Fibroblast of mammary gland (primary cell): ENCODE measurements at places on chromosomes 1 and 21.
A peak's percentile ranks its signal among the peaks of the same experiment; 100 is the strongest.

GRCh38 chr1:15167386-15167785 lies 13.8 kb downstream of the TMEM51 start:
- DNase-seq = no peak

GRCh38 chr1:51321924-51322280 lies 8.5 kb downstream of the TTC39A start:
- no peak for DNase-seq

DNA sequence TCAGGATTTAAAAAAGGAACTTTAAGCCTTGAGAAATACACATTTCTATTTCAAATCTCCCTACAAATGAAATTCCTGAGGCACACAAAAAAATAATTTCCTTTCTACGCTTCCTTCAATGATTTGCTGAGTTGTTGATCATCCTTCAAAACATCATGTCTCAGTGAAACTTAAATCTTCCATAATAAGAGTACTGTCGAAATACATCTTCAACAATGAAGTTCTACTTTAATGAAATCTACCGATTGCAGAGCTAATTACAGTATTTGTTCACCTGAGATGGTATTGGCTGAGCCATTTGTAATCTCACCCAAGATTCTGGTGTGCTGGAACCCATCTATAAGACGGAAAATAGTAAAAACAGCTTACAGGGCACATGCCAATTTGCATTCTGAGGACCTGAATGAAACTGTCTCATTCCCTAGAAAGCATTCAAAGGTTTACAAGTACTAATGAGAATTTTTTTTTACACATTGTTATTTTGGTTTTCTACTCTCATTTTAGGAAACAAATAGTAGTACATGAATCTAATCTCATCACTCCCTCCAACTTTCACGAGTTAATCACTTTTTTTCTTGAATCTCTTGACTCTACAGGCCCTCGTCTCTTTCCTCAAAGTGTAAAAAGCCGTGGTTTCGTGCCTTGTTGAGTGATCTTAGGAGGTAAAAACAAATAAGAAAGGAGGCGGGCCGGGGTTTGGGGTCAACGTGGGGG lies 1.1 kb downstream of the CHML start:
- peak; percentile 30 for DNase-seq

DNA sequence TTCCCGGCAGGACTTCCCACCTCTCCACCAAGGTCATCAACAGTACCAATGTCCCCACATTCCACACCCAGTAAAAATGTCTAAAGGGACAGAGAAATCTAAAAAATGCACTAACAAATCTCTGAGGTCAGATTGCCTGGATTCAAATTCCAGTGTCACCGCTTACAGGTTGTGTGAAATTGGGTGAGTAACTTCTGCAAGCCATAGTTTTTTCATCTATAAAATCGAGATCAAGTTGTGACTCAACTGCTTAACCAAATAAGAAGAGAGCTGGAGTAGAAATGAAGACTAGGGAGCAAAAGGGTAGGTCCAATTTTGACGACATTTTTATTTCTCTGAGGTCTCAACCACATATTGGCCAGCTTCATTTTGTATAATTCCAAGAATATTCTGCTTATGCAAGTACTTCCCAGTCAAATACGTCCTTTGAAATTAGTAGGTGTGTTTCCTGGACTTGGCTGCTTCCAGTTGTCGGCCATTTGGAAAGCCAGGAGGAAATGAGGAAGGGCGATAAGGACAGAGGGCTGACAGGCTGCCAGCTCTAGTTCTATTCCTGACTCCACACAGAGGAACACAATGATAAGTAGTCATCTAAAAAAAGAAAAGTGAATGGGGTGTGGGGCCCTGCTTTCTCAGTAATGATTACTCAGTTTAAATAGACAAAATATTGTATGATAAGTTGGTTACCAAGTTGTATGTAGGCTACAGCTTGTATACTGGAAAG lies 57.7 kb upstream of the ZC3H11B start:
- no peak for DNase-seq

GRCh38 chr1:7648761-7649384 lies 122.2 kb upstream of the VAMP3 start:
- peak; percentile 2 for DNase-seq

- DNase-seq = no peak
Measured at GRCh38 chr1:11126569-11126968, 26.9 kb upstream of the EXOSC10 start.

GRCh38 chr1:197435224-197435623 lies 167.2 kb downstream of the CRB1 start:
- no peak for DNase-seq

DNA sequence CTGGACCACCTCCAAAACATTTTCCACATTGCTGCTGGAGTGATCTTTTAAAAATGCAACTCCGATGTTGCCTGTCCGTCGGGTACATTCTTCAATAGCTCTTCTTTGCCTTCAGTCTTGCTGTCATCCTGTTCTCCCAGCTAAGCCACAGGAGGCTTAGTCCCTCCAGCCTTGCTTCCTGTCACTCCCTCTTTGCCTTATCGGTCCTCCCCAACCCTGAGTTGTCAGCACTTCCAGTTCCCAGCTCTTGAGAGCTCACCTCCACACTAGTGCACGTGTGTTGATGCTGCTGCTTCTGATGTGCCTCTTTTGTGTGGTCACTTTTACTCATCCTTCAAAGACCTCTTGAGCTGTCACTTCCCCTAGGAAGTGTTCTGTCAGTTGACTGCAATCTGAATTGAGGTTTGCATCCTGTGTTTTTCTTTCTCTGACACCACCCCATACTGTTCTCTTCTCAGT lies 15.3 kb downstream of the UCK2 start:
- peak; percentile 34 for DNase-seq

GRCh38 chr1:27109103-27109822 lies 45.7 kb downstream of the SLC9A1 start:
- peak; percentile 32 for DNase-seq

- peak; percentile 35 for DNase-seq
Measured at GRCh38 chr1:51044834-51045233, 57.2 kb upstream of the C1orf185 start.
